Stimulated activated CD4-positive, alpha-beta T cell treated with anti-CD3 and anti-CD28 coated beads, TNF-alpha, amount 100 ng/mL, for 1 hour (primary cell): ENCODE measurements at places on chromosomes 11 and 22.

GRCh38 chr22:37498289-37498909 is 12.2 kb upstream of the MFNG start:
- peak; percentile 15 for DNase-seq

- no peak for DNase-seq
These were observed 9.1 kb upstream of the CKAP5 start for GRCh38 chr11:46855167-46855566.

- DNase-seq = no peak
These were observed 8.1 kb upstream of the LINC01488 start for GRCh38 chr11:69473276-69473845.

DNA sequence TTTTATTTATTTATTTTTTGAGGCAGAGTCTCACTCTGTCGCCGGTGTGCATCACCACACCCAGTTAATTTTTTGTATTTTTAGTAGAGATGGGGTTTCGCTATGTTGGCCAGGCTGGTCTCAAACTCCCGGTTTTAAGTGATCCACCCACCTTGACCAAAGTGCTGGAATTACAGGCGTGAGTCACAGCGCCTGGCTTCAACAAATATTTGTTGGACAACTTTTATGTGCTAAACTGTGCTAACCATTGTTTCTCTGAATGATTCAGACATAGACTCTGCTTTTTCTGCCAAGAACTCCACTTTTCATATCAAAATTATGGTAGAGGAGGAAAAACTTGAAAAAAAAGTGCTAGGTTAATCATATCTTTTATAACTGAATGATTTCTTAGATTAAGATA is 36.3 kb downstream of the MMP7 start:
- DNase-seq = no peak

GRCh38 chr11:89181111-89181510 is 3.4 kb downstream of the TYR start:
- no peak for DNase-seq

GRCh38 chr22:43236411-43237166 is 49.7 kb upstream of the TTLL12 start:
- DNase-seq = no peak

- no peak for DNase-seq
These were observed 7.0 kb downstream of the MADD start for GRCh38 chr11:47276923-47277322.

- DNase-seq = no peak
These were observed 909 bp upstream of the ZNRD2 start for GRCh38 chr11:65569164-65569972.

DNA sequence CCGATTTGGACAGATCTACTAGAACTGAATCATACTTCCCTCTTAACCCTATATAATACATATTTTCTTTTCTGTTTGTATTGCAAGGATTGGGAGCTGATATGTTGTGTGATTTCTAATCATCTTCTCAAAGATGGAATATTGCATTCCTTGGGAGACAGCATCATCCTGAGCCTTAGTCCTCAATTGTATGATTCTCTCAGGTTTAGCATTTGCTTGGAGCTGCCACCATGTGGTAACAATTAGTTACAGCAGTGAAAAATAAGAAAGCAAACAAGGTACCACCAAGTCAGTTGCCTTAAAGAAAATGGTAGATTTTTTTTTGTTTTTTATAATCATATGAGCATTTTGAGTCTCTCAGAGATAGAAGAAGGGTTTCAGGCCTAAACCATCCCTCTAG is 11.9 kb downstream of the SNX19 start:
- no peak for DNase-seq

DNA sequence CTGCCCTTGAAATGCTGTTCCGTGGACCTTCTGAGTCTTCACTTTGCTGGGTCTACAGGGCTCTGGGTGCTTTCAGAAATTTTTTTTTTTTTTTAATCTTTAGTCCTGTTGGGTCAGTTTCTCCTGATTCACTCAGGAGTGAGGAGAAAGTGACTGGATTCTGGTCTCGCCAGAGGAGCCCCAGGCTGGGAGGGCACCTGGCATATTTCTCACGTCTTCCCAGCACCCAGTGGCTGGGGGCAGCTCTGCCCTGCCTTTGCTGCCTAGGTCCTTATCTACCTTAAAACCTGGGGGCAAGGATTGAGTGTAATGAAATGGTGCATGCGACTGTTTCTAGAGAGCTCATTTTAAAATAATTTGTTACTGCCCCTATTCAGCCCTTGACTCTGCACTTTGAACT is 23.3 kb downstream of the SAMM50 start:
- no peak for DNase-seq

DNA sequence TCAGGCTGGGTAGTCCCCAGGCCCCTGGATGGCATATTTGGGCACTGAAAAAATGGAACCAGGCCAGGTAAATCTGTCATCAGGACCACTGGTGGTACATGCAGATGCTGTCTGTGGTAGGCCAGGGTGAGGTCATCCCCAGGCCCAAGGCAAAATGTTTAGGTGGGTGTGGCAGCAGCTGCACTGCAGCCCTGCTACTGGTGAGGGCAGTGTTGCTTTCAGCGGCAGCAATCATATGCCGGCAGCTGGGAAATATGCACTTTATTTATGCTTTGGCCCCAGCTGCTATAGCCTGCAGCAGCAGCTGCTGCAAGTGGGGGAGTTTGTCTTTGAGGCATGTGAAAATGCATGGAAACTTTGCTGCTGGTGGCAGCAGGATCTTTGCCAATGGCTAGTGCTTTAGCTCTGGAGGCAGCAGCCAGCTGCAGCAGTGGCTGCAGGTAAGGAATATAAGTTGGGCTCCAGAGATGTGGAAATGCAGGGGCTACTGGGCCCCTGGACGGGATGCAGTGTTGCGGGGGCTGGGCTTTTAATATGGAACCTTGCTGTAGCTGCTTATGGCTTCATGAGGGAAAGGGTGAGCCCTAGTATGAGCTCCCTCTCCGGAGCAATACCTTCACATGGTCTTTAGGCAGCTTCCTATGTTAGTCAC is 365.7 kb upstream of the CADM1 start:
- DNase-seq = no peak

GRCh38 chr22:49158741-49159564 is 668.7 kb downstream of the BRD1 start:
- no peak for DNase-seq

GRCh38 chr11:889257-889656 is 21.4 kb downstream of the CHID1 start:
- no peak for DNase-seq

DNA sequence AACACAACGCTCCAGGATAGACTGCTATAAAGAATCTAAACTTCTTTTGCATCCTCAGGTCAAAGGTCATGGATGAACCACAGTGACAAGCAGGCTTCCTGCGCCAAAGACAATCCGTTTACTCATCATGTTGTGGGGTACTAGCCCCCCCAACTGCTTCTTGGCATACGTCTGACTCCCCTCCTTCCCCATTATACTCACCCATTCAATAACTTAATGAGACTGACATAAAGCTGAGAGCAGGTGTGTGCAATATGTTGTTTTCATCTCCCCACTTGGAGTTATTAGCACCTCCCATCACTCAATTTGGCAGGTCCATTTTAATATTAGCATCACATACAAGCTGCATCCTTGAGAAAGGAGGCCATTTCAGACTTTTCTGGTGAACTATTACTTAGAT is 157.1 kb downstream of the CADM1 start:
- no peak for DNase-seq

- no peak for DNase-seq
These were observed 99.4 kb downstream of the ETS1 start for GRCh38 chr11:128487978-128488377.

- no peak for DNase-seq
These were observed 158.8 kb downstream of the TTC17 start for GRCh38 chr11:43517518-43517917.

DNA sequence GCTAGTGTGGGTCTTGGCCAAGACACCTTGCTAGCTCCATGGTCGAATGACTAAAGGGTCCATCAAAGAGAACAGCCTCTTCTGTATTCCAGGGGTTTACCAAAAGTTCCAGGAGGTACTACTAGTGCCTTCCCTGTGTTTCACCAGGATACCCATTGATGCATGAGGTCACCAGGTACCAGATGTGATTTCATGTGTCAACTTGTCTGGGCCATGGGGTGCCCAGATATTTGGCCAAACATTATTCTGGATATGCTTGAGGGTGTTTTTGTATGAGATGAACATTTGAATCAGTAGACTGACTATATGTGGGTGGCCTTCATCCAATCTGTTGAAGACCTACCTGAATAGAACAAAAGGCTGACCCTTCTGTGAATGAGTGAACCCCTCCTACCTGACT is 92.8 kb downstream of the GALNT18 start:
- no peak for DNase-seq

DNA sequence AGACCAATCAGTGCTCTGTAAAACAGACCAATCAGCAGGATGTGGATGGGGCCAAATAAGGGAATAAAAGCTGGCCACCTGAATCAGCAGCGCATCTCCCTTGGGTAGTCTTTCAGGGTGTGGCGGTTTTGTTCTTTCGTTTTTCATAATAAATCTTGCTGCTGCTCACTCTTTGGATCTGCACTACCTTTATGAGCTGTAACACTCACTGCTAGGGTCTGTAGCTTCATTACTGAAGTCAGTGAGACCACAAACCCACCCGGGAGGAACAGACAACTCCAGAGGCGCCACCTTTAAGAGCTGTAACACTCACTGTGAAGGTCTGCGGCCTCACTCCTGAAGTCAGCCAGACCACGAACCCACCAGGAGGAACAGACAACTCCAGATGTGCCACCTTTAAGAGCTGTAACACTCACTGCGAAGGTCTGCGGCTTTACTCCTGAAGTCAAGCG is 175.5 kb upstream of the PDGFD start:
- DNase-seq = no peak

- no peak for DNase-seq
These were observed 148.7 kb upstream of the ISX start for GRCh38 chr22:34917239-34917638.

DNA sequence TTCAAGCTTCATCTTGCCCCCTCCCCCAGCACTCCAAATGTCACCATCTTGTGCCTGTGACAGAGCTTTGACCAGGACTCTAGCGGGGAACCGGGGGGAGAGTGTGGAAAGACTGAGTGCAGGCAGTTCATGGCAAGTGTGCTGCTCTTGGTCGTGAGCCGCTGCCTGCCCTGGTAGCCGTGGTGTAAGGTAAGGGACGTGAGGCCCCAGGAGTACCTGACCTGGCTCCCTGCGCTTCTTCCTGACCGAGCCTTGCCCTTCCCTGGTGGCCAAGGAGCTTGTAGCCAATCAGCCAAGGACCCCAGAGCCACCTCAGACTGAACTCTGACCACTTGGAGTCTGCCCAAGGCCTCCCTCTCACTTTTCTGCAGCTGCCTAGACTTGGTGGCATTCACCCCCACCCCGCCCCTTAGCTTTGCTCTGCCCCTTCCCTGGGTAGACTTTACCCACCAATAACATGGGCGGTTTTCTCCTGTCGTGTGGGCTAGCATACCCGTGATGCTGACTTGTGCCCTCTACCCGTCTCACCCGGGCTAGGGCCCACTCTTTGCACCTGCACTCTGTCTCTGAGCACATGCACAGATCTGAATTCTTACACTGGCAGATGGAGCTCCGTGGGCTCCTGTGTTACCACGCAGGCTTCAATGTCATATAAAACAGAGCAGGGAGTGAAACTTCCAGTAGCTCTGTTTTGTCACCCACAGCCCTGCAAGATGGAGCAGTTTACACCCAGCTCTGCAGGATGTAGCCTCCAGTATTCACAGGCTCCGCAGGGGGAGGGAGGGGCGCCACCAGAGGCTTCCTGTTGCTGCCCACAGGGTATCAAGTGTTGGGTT is 1.5 kb downstream of the DGKZ start:
- peak; percentile 35 for DNase-seq

- DNase-seq = no peak
These were observed 44.5 kb downstream of the MED15 start for GRCh38 chr22:20551805-20552442.

DNA sequence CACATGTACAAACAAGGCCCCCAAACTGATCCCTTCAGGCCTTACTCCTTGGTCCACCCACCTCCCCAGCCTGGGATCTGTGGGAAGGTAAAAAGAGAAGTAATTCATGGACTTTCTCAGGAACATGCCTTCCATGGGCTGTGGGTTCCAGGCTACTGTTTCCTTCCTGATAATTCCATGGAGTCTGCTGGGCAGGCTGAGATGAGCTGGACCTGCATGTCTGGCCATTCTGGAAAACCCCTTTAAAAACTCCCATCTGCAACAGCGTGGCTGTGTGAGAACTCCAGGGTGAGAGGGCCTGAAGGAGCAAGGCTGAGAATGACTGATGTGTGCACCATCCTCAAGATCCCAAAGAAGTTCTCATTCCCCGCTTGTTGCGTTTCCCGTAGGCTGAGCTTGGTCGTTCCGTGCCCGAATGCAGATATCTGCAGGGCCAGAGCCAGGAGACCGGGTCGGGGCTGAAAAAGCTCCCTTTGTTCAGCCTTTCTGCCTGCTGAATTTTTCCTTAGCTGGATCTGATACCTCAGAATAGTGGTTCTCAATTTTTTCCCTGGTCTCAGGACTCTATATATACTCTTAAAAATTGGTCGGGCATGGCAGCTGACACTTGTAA is 72.9 kb downstream of the NAT10 start:
- DNase-seq = no peak

DNA sequence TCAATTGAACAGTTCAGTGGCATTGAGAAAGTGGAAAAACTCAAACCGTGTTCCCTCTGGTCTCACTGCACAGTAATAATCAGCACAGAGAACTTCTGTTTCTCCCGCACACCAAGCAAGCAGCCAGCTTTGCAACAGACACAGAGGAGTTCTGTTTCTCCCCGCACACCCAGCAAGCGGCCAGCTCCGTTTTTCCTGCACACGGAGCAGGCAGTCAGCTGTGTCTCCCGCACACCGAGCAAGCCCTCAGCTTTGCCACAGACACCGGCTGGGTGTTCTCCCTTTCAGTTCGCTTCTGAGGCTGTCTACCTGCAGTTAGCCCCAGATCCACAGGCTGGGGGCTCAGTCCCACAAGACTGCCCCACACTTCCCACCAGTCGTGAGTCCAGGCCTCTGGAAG is 9.9 kb upstream of the TALDO1 start:
- no peak for DNase-seq

GRCh38 chr11:72343006-72343756 is 91.2 kb downstream of the CLPB start:
- no peak for DNase-seq

DNA sequence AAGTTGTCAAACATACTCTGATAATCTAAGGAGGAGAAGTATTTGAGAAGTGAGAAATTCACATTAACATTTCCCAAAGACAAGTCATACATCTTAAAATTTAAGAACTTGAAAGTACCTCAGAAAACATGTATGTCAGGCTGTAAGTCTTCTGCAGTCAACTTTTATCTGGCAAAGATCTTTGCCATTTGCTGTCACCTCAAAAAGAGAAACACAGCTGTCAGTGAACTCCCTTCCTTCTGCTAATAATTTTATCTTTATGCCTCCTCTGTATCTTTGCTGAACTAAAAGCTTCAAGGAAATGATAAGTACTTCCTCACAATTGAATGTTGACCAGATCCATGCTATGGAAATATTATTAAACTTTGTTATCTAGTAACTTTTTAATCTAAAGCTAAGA is 18.7 kb downstream of the TTC17 start:
- no peak for DNase-seq
